ENCODE measurements at places on chromosomes 6 and 20.

GRCh38 chr6:36514554-36515456, 32.5 kb downstream of the STK38 start:
- no peak for DNase-seq

DNA sequence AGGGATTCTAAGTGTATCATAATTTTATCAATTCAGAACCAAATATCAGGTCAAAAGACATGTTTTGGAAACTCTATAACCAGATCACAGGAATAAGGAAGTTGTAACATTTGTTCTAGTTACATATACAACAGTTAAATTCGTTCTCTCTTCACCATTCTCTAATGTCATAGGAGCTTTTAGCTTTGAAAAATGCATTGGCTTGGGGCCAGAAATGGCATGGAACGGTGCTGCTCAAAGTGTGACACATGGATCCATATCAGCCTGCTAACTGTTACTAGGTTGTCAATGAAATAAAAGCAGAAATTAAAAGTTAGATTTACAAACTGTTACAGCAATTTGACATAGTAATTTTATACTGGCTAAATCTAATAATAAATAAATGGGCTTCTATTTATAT, 120.3 kb downstream of the LCA5 start:
- DNase-seq: no peak

GRCh38 chr6:36387440-36388303, at the start of gene ETV7:
ETV7 (minus strand) TSS chr6:36387669; CDS start chr6:36387541, 128 bp downstream.
- no peak for DNase-seq

GRCh38 chr6:17392978-17393891, at the start of gene CAP2:
CAP2 (plus strand) TSS chr6:17393595; CDS start chr6:17421556, 27,961 bp downstream.
- DNase-seq: peak; percentile 48

- no peak for DNase-seq
Measured at GRCh38 chr6:118306392-118307238, 241.5 kb upstream of the PLN start.

DNA sequence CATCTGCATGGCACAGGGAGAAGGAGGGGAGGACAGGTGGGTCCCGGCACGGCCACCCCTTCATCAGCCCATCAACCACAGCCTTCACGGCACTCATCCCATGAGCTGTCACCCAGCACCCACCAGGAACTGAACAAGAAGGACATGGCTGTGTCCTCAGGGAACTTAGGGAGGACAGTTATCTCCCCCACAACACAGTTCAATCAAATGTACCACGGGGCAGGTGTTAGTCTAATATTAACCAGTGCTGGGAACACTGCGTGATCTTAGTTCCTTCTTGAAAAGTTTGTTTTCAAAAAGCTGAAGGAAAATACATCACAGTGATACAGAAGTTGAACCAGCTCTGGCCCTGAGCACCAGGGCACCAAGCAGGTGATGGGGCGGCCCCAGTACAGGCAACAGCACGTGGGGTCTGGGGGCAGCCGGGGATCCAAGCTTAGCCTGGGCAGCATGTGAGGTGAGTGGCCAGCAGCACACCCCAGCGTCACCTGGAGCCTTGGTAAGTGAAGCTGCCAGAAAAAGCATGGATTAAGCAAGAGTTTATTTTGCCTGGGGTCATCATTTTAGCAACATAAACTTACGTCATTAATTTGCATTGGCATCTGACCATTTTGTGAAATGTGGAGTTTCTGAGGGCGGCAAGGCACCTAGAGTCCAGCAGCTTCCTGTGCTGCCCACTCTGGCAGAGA, 35.5 kb upstream of the AFDN start:
- no peak for DNase-seq

GRCh38 chr20:1897965-1898464, 2.8 kb downstream of the SIRPA start:
- no peak for DNase-seq

GRCh38 chr6:89311853-89312531, 3.1 kb downstream of the GABRR2 start:
- DNase-seq: peak; percentile 95
